ENCODE measurements at places on chromosomes 12 and 14.
A peak's percentile ranks its signal among the peaks of the same experiment; 100 is the strongest.

- no peak for DNase-seq
Measured at GRCh38 chr12:49340971-49341776, 4.2 kb upstream of the C1QL4 start.

- peak; percentile 53 for DNase-seq
Measured at GRCh38 chr14:67571275-67571990, 28.6 kb downstream of the PIGH start.

- no peak for DNase-seq
Measured at GRCh38 chr14:104389326-104390220, 190.0 kb upstream of the C14orf180 start.

DNA sequence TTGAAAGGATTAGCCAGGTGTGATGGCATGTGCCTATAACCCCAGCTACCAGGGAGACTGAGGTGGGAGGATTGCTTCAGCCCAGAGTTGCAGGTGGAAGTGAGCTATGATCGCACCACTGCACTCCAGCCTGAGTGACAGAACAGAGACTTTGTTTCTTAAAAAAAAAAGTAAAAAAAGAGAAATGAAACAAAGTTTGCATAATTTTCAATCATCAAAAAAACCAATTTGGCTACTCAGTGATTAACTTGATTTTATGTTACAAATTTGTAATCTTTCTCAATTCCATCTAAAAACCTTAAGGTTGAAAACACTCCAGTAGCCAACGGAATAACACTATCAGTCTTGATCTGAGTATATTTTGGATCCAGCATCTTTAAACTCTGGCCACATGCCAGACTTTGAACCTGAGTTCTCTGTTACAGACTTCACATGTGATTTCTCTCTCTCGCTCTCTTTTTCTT, 12.6 kb upstream of the DENND5B start:
- no peak for DNase-seq

Data from effector memory CD4-positive, alpha-beta T cell (primary cell).